ENCODE measurements at places on chromosomes 1 and 21.

DNA sequence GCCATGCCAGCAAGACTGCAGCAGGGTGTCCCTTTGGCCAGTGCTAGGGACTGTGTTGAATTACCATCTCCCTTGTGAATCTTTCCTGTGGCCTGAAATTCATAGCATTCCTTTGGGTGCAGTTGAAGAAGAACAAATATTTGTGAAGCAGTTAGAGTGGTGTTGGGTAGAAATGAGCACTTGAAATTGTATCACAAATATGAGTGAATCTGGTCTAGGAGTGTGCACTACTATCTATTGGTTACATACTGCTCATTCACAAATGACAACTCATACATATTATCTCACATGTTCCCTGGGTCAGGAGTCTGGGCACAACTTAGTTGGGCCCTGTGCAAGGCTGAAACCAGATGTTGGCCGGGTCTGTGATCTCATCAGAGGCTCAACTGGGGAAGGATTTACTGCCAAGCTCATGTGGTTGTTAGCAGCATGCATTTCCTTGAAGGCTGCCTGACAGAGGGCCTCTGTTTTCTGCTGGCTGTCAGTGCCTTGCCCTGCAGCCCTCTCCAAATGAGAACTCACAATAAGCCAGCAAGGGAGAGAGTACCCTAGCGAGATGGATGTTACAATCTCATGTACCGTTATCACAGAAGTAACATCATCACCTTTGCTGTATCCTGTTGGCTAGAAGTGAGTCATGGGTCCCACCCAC lies 23.8 kb downstream of the AJAP1 start:
- no peak for DNase-seq

DNA sequence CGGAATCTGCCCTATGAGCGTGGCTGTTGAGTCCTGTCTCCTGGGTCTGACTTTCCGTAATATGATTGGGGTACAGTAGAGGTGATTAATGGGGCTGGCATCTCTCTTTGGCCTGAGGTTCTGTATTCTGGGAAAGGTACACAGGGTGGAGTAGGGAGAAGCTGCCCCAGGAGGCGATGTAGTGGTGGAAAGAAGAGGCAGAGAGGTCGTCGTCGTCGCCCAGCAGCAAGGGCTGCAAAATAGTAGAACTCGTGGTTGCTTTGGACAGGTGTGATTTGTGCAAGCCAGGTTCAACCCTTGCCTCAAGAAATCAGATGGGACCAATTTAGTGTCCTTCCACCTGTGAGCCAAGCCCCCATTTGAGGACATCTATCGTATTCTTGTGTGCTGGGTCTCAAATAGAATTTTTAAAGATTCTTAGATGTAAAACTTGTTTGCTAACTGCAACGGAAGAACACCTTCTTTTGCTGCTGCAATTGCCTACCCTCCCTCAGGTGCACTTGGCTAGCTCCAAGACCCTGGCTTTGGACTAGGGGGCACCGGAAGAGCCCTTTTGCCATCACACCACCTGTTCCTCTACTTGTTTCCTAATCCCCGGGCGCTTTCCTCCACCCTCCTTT lies 1.3 kb upstream of the HMGN2 start:
- no peak for DNase-seq

DNA sequence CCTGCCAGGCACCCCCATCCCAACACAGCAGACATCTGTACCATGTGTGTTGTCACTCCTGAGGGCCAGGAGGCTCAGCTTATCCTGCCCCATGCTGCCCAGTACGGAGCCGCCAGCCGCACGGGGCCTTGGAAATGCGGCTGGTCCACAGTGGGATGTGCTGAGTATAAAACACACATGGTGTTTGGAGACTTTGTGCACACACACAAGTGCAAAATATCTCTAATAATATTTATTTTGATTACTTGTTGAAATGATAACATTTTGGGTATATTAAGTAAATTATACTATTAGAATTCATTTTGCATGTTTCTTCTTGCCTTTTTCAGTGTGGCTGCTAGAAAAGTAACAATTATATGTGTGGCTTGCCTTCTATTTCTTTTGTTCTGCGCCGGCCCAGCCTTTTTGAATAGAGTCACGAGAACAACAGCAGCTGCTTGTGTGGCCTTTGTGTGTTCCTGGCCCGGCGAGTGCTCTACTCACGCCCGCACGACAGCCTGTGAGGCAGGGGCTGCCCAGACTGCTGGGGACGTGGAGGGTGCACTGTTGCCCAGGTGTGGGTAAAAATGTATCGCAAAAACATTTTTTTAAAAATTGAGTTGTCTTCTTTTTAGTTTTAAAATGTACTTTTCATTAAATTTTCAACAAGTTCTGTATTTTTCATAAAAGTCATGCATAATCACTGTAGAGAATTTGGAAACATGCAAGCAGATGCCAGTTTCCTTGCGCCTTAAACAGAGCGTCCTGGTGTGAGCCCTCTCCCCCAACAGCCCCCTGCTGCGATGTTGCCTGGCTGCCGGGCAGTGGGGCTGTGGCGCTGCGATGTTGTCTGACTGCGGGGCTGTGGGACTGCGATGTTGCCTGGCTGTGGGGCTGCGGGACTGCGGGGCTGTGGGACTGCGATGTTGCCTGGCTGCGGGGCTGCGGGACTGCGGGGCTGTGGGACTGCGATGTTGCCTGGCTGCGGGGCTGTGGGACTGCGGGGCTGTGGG lies 35.5 kb downstream of the COQ8A start:
- no peak for DNase-seq

- DNase-seq = no peak
Observed at GRCh38 chr1:11640944-11641343, 13.3 kb downstream of the FBXO2 start.
